ENCODE measurements at places on chromosomes 3 and 15.

DNA sequence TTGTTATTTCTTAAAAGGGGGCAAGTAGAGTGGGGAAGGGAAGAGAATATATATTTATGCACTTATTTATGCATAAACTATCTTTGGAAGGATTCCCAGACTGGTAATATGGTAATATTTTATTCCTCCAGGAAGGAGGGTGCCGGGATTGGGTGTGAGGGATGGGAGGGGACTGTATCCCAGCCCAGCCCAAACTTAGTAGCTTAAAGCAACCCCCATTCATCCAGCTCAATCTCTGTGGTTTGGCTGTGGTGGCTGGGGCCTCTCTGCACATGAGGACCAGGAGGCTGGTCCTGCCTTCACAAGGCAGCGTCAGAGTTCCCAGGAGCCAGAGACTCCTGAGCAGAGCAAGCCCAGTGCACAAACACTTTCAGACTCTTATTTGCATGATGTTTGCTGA, 48.4 kb downstream of the CCNL1 start:
- no peak for DNase-seq

GRCh38 chr3:193248848-193249468, 7.9 kb downstream of the PLAAT1 start:
- DNase-seq = no peak

DNA sequence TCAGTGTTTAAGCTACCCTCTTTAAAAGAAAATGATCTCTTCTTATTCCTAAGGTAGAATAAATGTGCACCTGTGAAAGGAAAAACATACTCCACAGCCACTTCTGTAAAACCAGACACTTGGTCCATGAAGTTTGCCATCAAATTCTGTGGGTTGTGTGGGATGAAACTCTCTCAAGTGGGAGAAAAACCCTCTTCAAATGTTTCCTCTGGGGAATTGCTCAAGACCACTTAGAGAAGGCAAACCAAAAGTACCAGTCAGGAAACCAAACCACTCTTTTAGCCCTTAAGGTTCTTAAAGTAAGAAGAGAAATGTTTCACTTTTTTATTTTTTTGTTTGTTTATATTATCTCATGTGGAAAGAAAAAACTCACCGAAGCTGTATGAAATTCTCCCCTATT, 1.2 kb downstream of the COL8A1 start:
- DNase-seq = no peak

GRCh38 chr3:49165771-49166751, at the start of gene CCDC71:
Gene CCDC71 (minus strand): TSS chr3:49166331. CDS start chr3:49164208, 2,123 bp downstream.
- peak; percentile 77 for DNase-seq

All from stimulated activated CD4-positive, alpha-beta T cell treated with anti-CD3 and anti-CD28 coated beads, Interleukin-15, amount 100 ng/mL, for 48 hours (primary cell).